ENCODE measurements at places on chromosomes 11 and 22.

DNA sequence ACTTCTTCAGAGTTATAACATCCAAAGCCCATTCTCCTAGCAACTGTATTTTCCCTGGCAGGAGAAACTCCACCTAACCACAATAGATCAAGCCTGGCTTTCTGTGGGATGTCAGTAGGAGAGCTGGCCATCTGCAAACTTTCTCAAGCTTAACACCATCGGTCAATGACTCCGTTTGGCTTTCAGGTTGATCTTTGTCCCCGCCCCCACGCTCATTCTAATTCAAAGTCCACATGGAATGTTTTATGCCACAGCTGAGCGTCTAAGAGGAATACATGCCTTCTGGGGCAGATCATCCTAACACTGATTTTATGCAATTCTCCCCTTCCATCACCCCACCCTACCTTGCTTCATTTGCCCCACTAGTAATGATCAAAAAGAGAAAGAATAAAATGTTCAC lies 4.8 kb downstream of the GVQW3 start:
- DNase-seq, result peak; percentile 37

DNA sequence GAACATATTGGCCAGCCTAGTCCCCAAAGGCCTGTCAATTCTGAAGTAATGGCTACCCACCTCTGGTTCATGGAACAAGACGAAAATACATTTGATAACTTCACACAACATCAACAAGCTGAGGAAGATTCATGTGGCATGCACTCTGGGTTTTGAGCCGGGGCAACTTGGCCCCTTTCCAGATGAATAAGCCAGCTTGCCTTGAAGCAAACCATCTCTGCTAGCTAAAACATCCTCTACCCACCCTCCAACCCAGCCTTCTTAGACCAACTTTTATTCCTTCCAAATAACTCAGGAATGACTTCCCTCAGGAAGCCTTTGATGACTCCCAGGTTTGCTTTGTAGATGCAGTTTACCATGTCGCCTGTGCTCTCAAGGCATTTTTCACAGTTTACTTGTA lies 94.4 kb downstream of the SLC1A2 start:
- no peak for DNase-seq

DNA sequence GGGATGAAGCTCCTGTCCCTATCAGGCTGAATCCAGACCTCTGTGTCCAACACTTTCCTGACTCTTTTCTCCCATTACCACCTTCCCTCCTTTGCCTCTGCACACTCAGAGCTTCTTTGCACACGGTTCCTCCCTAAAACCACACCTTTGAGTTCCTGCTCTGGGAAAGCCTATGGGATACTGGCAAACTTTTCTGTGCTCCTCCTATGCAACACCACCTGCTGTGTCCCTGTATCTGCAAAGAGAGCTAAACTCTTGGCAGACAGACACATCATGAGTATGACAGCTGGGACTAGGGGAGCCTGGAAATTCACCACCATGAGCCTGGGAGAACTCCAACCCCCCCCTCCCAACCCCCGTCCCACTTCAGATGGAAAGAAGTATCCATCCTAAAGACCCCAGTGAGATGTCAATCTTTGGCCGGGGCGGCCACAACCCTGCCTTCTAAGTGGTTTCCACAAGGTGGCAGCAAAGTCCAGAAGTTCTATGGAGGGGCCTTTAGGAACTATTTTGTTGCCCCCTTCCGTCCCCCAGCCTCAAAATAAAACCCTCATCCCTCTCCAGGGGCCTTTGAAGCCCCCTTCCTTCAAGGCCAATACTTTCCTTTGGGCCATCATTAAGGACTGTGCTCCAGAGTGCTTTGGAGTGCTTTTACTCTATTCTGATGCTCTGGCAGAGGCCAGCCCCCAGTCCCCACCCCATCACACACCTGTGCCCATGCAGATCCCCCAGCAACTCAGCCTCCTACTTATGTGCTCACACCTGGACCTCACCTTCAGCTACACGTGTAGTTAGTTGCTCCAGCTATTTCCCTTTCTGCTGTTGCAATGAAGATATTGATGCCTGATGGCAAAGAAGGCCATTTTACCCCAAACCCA lies 19.4 kb downstream of the HTR3A start:
- DNase-seq, result peak; percentile 10

GRCh38 chr11:118895093-118896039 lies 11.7 kb downstream of the CXCR5 start:
- no peak for DNase-seq

DNA sequence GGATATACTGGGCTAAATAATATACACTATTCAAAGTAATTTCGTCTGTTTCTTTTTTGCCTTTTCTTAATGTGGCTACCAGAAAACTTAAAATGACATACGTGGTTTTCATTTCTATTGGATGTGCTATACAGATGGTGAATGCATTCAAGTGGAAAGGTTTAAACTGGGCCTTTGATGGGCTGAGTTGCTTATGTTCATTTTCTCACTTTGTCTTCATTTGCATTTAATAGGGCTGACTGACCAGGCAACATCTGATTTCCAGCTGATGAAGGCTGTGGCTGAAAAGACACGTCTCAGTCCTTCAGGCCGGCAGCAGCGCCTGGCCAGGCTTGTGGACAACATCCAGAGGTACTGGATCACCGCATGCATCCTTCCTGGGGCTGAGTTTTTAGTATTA lies 27.9 kb downstream of the PIWIL4 start:
- DNase-seq, result no peak

DNA sequence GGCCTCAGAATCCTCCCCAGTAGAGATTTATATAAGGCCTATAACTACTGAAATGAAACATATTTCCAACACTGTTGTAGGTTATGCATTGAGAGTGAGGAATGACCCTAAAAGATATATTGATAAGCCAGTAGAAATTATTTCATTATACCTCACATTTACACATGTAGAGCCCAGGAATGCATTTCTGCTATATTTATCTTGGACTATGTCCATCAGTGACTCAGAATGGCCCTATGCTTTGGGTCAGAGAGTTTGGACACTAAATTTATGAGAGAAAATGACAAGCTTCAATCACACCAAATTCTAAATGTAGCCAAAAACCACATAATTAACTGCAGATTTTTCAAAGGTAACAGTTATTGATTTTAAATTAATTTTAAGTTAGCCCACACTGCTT lies 761.9 kb downstream of the DLG2 start:
- DNase-seq, result no peak

- DNase-seq, result no peak
These were observed 62.7 kb upstream of the FTH1 start for GRCh38 chr11:62030071-62030684.

GRCh38 chr11:2221024-2221423 lies 49.4 kb downstream of the ASCL2 start:
- no peak for DNase-seq

DNA sequence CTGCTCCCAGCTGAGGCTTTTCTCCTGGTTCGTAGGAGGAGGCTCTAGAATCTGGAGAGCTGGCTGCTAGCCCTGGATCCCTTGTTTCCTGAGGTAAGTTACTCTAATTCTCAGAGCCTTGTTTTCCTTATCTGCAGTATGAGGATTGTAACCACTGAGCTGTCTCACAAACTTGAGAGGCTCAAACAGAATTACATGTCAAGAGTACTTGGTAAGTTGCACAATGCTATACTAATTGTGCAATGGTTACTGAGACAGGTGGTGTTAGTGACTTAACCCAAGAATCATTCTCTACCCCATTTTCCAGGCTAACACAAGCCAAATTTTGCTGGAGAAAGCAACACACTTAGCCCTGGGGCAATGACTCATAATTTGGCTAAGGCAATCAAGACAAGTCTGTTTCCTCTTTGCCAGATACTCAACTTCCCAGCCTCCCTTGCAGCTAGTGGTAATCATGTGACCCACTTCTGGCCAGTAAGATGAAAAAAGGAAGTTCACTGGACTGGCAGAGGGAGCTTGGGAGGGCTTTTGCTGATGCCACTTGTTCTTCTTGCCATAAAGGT lies 348.0 kb downstream of the TENM4 start:
- peak; percentile 90 for DNase-seq

DNA sequence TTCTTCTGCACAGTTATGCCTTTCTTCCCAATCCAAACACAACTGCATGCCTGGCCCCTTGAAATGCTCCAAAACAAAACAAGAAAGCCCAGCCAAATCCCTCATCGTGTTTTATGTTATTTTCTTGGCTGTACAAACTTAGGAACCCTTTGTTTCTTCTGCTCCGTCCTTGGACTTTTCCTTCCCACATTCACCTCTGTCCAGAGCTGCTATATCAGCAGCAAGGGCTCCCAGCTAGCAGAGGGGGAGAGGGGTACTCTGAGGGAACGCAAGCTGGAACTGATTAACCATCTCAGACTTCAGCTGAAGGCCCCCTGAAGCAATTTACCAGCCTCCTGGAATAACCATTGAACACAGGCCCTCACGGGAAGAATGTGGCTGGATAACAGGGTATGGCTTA lies 214.7 kb downstream of the TENM4 start:
- DNase-seq, result no peak

GRCh38 chr11:82326853-82327252 lies 406.8 kb downstream of the FAM181B start:
- no peak for DNase-seq

GRCh38 chr11:57751676-57752253 lies at the start of gene BTBD18:
Gene BTBD18, minus strand, starts transcription at chr11:57751819. Its CDS starts 631 bp downstream, at chr11:57751188.
- DNase-seq, result peak; percentile 64

DNA sequence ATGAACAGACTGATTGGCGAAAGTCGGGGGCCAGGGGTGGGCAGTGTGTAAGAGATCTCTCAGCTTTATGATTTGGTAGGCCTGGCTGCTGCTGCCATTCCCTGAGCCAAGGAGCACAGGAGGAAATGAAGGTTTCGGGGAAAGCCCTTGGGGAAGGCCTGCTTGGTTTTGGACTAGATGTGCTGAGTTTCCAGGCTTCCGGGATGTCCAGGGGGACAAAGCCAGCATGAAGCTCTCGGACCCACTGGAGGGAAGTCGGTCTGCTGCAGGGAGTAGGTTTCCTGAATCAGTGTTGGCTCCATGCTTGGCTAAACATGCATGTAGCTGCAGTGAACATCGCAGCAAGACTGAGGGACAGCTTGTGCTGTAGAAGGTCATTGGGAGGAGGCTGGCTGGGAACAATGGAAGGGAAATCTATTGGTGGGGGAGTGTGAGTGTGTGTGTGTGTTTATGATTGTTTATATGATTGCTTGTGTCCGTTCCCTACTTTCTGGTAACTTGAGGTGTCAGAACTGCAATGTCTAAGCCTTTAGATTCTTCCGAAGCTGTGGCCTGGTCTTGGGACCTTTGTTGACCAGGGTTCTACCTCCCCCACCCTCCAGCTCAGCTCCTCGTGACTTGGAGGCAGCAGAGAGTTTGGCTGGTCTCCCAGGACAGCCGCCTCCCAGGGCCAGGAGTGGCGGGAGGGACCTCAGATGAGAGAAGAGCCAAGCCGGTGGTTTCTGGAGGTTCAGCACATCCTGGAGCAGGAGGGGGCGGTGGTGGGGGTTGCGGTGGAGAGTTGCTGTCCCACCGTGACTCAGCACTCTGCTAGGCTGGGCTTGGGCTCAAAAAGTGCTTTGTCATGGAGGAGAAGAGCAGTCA lies 4.0 kb upstream of the FTH1 start:
- peak; percentile 99 for DNase-seq

DNA sequence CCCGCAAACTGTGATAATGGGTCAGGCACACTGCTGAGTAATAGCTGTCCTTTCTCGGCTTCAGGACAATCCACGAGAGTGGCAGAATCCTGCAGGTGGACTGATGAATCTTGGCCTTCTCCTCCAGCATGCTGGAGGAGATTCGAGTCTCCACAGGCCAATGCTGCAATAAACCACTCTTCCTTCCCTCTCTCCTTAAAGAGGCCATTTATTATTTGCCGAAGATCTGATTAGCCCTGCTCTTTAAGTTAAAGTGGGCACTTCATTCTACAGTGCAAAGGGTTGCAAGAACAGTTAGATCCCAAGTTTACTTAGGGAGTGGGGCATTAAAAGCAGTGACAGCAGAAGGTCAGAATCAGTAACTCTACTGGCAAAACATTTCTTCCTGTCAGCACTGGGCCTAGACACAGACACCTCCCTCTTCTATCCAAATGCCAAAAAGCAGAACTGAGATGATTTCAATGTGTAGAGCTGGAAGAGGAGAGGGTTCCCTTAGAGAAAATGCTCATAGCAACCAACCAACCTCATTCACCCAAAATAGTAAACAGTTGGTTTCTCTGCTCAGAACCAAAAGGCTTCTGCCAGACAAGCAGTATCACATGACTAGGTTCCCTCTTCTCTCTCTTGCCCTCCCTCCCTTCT lies 121.7 kb downstream of the SGSM3 start:
- peak; percentile 43 for DNase-seq

Data from astrocyte of the spinal cord (primary cell).